ENCODE measurements at places on chromosomes 6 and 20. TPM values are rescaled to one million over a fixed set of nuclear protein-coding genes. Genes with fewer than 3 reads are reported as not detected.

The TSBP1 gene
- total RNA-seq: not detected

DNA sequence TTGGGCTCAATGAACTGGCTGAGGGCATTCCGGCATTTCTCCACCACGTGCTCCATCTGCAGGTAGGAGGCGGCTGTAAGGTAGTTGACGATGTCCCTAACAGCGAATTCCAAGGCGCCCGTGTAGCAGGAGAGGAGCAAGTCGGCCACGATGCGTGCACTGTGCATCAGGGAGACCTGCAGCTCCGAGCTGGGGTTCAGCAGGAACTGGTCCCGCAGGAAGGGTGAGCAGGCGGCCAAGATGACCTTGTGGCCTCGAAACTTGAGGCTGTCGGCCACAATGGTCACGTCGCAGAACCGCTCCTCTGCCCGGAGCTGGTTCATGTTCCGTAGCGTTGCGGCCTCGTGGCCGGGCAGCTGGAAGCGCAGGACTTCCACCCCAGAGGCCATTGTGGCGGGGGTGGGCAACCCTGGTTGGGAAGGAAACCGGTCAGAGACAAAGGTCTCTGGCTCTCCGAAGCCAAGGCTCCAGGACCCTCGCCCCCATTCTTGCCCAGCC is 920 bp downstream of the ZBTB12 start:
- DNase-seq: no peak

DNA sequence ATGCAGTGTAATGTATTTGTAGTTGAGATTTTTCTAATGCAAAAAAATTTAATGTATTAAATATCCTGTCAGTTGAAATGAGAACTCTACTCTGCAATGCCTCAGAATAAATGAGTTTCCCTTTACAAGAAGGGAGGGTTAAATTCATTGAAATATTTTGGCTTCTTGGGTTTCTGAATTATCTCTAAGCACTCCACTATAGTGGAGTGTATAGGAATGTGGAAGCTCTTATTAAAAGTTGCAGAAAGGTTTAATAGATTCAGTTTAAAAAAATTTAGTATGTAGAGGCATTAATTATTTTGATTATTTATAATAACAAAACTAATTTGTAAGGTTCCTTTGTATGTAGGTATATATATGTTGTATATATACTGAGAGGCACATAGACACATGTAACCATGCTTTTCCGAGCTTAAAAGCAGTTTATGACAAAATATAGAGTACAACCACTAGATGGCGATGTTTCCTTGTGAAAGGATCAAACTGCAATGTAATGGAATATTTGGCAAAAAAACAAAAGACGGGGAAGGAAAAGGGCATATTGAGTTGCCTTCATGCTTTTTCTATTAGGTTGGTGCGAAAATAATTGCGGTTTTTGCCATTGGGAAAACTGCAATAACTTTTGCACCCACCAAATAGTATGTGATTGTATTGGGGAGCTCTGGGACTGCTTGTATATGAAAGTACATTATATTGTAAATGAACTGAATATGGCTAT is 144.2 kb downstream of the MYO6 start:
- no peak for DNase-seq

The BPIFA1 gene
- not detected for total RNA-seq

DNA sequence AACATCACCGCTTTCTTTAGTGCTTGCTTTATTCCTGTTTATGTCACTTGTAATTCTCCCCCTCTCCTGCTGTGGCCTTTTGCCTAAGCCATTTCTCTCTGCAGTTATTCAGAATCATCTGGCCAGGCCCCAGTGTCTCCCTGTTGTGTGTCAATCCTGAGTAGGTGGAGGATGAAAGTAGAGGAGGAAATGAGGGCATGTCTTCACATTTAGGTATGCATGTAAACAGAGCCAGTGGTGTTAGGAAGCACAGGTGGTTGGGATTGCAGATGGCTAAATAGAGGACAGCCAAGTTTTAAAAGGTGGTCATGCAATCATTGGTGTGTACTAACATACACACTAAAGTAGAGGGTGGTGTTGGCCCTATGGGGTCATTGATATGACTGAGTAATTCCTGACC is 5.2 kb downstream of the PRSS35 start:
- DNase-seq: no peak

GRCh38 chr6:156685823-156686222 is 91.4 kb upstream of the ARID1B start:
- DNase-seq: no peak

DNA sequence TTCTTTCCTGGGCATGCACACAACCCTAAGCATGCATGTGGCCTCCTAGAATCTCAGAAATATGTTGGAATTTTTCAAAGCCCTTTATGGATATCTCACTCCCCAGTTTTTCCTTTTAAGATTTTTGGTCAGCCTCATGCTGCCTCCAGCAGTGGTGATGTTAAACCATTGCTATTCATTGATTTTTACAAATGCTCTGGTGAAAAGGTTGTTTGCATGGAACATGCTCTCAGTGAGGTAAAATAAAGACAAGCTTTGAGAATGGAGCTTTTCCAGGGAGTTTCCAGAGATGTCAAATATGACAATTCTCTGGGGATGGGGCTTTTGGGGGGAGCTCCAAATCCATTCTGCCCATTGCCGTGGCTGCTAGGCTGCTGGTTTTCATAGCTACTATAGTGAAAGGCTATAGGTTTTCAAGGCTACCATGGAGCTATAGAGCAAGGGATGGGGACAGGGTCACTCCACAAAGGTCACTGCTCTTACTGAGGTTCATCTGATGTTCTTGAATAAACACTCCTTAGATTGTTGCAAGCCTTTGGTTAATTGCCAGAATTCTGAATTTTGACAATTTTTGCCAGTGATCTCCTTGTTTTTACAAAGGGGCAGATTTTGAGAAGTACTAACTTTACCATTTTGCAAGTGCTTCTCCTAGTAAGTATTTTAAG is 178.1 kb upstream of the ARG1 start:
- no peak for DNase-seq

The C6orf118 gene
- not detected for total RNA-seq

- no peak for DNase-seq
Observed at GRCh38 chr20:44186201-44186600, 787 bp downstream of the JPH2 start.

GRCh38 chr20:55394592-55394991 is 610.7 kb downstream of the CBLN4 start:
- DNase-seq: no peak

The CST2 gene
- not detected for total RNA-seq

DNA sequence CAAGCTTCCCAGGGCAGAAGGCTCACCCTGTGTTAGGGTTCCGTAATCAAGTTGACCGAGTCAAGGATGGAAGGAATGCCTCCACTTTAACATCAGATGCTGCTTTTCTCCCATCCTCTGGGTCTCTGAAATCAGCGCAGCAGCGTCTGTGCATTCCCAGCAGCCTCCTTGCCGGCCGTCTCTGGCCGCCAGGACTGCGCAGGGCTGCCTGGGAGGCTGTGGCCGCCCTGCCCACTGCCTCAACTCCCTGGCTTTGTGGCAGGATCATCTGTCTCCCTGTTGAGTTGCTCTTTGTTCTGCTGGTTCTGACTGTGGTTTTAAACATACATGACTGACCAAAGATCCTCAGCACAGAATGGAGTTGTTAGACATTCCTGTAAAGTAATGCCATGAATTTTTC is 56.5 kb downstream of the DLL1 start:
- peak; percentile 9 for DNase-seq

The CITED2 gene
- 132 TPM for total RNA-seq

DNA sequence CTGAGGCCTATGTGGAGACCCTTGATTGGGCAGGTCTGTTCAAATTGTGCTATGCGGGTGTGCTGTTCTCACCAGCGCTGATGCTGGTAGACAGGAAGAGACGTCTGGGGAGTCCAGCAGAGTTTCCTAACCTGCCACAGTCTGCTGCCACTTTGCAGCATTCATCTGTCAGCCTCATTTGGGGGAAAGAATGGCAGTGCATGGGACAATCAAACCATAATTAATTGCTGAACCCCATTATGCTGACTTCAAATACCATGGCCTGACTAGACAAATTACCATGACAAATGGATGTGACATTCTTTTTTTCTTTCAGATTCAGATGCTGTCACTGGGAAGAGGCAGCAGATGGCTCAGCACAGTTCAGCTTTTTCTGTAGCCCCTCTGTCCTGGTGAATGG is 171.4 kb upstream of the SYNDIG1 start:
- DNase-seq: no peak

GRCh38 chr6:42120895-42121865 is 21.2 kb downstream of the C6orf132 start:
- no peak for DNase-seq

The FNDC1 gene
- 5.1 TPM for total RNA-seq

DNA sequence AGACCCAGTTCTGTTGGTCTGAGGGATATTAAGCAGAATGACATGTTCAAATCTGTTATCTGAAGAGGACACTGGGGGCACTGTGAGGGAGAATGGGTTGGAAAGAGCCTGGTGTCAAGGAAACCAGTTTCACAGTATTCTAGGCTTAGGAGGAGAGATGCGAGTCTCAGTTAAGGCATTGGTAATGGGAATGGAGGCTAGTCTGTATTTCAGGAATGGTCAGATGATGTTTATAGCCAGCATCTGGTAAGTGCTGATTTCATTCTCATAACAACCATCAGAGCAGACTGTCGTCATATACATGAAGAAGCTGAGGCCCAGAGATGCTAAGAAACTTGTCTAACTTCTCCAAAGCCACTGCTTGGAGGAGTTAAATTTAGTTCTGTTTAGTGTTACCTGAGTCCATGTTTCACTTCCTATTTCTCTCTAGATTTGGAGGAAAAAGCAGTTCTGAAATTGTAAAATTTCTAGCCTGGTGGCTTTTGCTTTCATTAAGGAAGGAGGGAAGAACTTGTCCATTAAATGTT is 242.0 kb downstream of the ARID1B start:
- DNase-seq: no peak

The DEFB129 gene
- total RNA-seq: not detected
